A549 treated with DMSO at 1 μM for 4 hours (cell line): ENCODE measurements at places on chromosomes 1 and 21. TPM values are rescaled to one million over a fixed set of nuclear protein-coding genes. Genes with fewer than 3 reads are reported as not detected.

OR2L2 gene
- total RNA-seq, result not detected in 5 replicates

PCP4L1 gene
- total RNA-seq, result 0.06 to 0.10 TPM (median 0.08 TPM) in 3 of 5 replicates, not detected in the others

GMEB1 gene
- 6.2 to 8.2 TPM (median 7.4 TPM) in 5 replicates for total RNA-seq

PTPRU gene
- total RNA-seq, result 6.2 to 7.4 TPM (median 6.9 TPM) in 5 replicates

SPRR2A gene
- total RNA-seq, result not detected in 5 replicates

ARHGEF2 gene
- total RNA-seq, result 38.8 to 47.2 TPM (median 41.7 TPM) in 5 replicates

S1PR1 gene
- total RNA-seq, result 0.05 to 0.17 TPM (median 0.07 TPM) in 5 replicates

F13B gene
- total RNA-seq, result 0.05 to 0.13 TPM in 2 of 5 replicates, not detected in the others

ANKRD35 gene
- total RNA-seq, result not detected in 5 replicates

SPRR2E gene
- not detected in 5 replicates for total RNA-seq

NBPF6 gene
- total RNA-seq, result not detected in 5 replicates

FCRL2 gene
- total RNA-seq, result not detected in 5 replicates

SYDE2 gene
- 0.74 to 1.4 TPM (median 1.0 TPM) in 5 replicates for total RNA-seq

ADAMTS4 gene
- total RNA-seq, result not detected in 5 replicates

ASCL5 gene
- total RNA-seq, result 0.09 to 0.22 TPM (median 0.14 TPM) in 4 of 5 replicates, not detected in the other

HEYL gene
- total RNA-seq, result 2.9 to 3.5 TPM (median 3.1 TPM) in 5 replicates

CD2 gene
- total RNA-seq, result not detected in 5 replicates

RORC gene
- 0.02 to 0.07 TPM (median 0.03 TPM) in 3 of 5 replicates, not detected in the others for total RNA-seq

CREB3L4 gene
- 8.7 to 11.8 TPM (median 10.7 TPM) in 5 replicates for total RNA-seq

RNU1-1 gene
- total RNA-seq, result 7.3 TPM in 1 of 5 replicates, not detected in the others
